GM20000 (cell line): ENCODE measurements at places on chromosomes 4 and X.

- DNase-seq = no peak
Observed at GRCh38 chr4:43399726-43400125, 507.2 kb downstream of the GRXCR1 start.

- DNase-seq = no peak
Observed at GRCh38 chr4:185424905-185425646, 688 bp downstream of the UFSP2 start.

DNA sequence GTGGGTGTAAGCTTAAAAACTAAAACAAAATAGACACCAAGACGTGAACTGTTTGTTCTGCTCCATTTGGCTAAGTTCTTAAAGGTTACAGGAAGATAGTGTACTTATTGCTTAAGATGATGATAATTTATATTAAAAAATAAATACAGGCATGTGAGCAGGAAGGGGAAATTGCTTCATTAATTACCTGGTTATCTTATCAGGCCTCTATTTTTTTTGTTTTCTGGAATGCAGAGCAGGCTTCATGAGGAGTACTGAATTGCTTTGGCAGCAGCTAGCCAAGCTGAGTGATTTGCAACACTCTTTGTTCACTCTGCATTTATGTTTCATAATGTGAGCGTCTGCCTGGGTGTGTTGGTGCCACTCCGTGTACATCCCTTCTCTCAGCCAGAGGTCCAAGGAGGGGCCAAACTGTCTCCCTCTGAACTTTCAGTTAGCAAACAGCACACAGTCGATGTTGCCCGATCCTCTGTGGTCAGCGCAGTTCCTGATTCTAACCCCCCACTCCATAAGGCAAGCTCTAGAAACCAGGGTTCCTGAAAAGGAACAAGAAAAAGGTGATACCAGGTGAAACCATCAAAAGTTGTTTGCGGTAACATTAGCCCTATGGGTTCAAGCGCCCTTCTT lies 348.2 kb downstream of the SPRY1 start:
- no peak for DNase-seq

DNA sequence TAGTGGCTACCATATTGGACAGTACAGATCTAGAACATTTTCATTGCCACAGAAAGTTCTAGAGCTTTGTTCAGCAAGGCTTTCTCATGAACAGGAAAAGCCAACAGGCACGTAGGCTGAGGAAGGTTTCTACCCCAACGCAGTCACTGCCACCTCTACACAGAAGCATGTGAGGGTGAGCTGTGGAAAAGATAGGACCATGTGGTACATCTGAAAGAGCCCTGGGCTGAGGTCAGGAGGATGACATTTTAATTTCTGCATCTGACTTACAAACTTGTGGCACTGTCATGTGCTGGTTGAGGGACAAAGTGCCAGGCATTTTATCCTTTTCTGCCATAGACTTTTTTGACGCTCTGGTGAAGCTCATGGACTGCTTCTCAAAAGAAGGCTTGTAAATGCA lies 454.2 kb downstream of the BCOR start:
- DNase-seq = no peak

DNA sequence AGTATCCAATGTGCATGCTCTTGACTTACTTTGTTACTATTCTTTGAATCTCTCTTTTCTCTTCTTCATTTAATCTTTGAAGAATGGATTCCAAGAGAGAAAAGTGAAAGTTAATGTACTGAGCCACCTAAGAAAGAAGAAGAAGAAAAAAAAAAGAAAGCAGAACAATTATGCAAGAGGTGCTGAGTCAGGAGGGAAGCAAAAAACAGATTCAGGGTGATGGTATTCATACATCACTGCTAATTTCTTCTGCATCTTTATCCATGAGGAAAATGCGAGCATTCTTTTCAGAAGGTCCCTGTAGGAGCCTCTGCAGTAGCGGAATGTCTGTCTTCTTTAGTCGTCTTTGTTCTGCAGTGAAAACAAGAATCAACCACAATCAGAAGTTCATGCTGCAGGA lies 43.9 kb downstream of the RASSF6 start:
- DNase-seq = no peak

- no peak for DNase-seq
Observed at GRCh38 chrX:137858106-137858505, 292.2 kb downstream of the ZIC3 start.

DNA sequence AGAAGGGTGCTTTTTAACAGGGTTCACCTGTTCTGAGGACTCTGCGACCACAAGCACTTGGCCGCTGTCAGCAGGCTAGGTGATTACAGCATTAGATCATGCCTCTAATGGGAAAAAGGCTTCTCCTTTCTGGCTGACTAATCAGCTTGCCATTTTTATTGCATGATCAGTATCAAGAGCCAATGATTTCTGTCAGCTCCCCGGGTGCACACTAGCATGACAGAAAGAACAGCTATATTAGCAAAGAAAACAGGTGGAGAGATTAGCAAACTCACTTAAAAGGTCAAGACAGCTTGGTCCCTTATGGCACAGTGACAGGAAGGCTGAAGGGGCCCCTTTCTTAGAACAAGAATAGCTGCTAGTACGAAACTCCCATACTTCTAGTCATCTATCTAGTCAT lies 170.0 kb downstream of the SMIM20 start:
- peak; percentile 35 for DNase-seq

DNA sequence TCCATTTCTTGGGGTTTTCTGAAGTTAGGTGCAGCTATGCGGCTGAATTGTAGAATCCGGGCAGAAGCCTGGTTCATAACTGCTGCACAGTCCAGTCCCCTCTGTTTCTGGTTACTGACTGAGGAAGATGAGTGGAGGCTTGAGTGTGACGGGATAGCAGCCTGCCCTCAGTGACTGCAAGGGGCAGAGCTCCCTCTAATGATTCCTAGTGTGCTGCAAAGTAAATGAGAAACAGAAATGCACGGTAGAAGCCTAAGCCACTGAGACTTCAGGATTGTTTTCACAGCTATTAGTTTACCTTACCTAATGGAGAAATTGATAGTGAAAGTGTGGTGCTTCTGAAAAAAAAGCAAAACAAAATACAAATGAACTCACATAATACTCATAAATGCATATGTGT lies 189.2 kb downstream of the GPM6A start:
- no peak for DNase-seq

DNA sequence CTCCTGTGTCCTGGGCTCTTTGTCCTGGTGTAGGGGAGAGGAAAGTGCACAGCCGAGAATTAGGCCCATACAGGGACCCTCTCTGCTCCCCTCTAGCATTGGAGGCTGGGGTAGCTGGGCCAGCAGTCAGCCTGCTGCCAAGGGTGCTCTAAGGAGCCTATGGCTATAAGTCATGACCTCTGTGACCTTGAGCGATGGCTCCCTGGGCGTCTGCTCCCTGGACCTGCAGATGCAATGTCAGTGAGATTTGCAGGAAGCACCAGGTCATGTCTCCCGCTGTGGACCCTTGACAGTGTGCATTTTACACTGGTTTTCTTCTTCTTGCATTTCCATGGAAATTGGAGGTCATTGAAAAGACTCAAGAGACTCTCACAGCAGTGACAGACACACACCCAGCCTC lies 234.1 kb upstream of the PSAPL1 start:
- DNase-seq = no peak

GRCh38 chrX:7132335-7133049 lies 15.0 kb upstream of the STS start:
- DNase-seq = peak; percentile 16

DNA sequence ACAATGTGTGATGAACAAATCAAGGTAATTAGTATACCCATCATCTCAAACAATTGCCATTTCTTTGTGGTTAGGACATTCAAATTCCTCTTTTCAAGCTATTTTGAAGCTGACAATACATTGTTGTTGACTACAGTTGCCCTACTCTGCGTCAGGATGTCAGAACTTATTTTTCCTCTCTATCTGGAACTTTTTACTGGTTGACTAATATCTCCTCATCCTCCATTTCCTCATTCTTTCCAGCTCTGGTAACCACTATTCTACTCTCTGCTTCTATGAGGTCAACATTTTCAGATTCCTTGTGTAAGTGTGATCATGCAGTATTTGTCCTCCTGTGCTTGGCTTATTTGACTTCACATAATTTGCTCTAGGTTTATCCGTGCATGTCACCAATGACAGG lies 240.5 kb upstream of the HS3ST1 start:
- no peak for DNase-seq

GRCh38 chrX:15749642-15750610 lies 11.9 kb downstream of the CA5B start:
- DNase-seq = peak; percentile 20

DNA sequence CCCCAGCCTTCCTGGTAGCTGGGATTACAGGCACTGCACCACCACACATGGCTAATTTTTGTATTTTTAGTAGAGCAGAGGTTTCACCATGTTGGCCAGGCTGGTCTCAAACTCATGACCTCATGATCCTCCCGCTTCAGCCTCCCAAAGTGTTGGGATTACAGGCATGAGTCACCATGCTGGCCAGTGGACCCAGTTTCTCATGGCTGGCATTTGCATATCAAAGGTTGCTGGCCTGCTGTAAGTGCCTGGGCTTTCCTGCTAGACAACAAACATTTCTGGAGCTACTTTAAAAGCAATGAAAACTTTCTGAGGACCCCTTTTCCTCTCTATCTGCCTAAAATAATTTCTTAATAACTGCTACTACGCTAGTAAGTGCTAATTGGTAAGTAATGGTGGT lies 228.2 kb downstream of the PCDH10 start:
- no peak for DNase-seq

DNA sequence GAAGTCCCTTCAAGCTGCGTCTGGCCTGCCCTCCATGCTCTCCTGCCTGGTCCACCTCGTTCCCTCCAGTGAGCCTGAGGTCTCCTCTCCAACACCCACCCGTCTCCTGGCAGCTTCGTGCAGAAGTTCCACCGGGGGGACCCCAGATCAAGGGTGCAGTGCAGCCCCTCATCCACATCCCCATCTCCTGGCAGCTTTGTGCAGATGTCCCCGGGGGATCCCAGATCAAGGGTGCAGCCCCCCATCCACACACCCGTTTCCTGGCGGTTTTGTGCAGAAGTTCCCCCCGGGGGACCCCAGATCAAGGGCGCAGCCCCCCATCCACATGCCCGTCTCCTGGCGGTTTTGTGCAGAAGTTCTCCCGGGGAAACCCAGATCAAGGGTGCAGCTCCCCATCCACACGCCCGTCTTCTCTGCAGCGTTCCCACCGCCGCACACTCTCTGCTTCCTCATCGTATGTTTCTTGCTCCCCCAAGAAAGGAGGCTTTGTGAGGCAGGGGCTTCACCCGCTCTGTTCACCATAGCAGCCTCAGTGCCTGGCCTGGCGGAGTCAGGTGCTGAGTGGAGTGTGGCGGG lies 35.7 kb downstream of the PIGG start:
- DNase-seq = no peak

GRCh38 chrX:155052738-155053498 lies 18.0 kb downstream of the CMC4 start:
- DNase-seq = no peak

GRCh38 chrX:40727093-40727492 lies 8.2 kb downstream of the MED14 start:
- DNase-seq = no peak

DNA sequence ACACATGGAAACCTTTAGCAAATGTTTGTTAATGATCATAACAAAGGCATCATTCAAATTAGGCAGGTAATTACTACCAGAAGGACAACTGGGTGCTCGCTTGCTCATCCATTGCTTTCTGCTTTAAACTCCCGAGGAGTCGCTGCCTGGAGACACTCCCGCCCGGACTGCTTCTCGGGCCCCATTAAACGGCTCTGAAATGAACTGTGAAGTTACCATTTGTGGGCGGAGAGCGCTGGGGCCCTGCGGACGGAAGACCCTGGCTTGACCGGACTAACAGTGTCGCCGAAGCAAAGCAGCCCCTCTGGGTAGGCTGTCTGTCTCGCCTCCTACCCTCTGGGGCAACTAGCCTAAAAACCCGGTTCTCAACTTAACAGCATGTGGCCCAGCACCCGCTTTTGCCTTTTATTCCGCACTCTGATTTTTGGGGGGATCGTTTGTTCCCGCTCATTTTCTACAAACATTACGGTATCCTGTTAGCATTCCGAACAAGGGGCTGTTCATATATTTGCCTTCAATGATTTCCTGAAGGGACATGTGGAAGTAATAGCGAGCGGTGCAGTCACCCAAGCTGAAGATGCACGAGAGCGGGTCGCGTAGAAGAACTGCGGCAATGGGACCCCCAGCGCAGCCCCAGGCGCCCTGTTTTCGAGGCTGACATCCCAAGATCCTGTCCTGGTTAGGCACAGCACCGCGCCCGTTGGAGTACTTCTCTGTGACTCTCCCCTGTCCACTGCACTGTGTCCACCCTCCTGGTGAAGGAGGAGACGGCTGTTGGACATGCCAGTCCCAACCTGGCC lies 1.6 kb upstream of the PDGFRA start:
- peak; percentile 14 for DNase-seq

- DNase-seq = peak; percentile 44
Observed at GRCh38 chr4:121139533-121140222, 24.4 kb downstream of the TNIP3 start.

GRCh38 chr4:176350671-176351070 lies 30.9 kb downstream of the SPCS3 start:
- DNase-seq = no peak
